Amniotic stem cell (primary cell): ENCODE measurements at places on chromosomes 2 and 18.

DNA sequence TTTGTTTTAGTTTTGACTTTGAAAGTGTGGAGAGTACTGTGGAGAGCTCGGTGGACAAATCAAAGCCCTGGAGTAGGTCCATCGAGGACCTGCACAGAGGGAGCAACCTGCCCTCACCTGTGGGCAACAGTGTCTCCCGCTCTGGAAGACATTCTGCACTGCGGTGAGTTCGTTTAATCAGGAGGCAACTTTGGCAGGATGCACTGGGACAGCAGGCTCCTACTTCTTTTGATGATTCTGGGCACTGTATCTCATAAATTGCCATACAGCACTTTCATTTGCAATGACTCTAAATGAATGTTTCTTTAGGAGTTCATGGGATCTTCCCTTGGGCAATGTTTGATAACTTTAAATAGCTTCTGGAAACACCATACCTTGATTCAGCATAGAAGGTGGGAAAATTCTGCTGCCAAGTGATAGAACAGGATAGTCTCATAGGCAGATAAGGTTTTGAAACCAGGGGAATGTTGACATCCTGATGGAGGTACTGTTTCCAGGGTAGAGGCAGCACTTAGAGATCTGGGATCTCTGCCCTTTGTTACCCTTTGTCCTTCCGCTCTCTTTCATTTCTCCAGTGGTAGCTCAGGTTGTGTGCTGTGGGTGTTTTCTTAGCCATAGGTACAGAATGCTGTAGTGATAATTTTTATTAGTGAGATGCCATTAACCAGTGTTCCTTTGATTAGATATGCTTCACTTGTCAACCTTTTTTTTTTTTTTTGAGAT is 156.2 kb downstream of the PRPF40A start:
- DNase-seq = no peak

DNA sequence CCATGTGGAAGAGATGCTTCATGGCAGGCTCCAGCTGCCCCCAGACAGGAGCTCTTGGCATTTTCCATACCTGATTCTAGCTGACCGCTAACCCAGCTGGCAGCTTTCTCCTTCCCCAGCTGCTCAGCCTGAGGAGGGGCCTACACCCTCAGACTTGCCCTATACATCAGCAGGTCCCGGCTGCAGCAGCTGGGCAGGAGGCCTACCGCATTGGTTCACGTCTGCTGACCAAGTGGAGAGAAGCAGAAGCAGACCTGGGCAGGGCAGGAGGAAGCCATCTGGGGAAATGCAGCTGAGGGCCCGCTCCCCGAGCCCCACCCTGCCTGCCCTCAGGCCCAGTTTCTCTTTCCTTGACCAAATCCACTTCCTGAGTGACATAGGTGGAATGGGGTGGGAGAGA is 50.7 kb downstream of the LBH start:
- DNase-seq = no peak

- no peak for DNase-seq
Observed at GRCh38 chr2:8976442-8977259, 26.8 kb downstream of the MBOAT2 start.

DNA sequence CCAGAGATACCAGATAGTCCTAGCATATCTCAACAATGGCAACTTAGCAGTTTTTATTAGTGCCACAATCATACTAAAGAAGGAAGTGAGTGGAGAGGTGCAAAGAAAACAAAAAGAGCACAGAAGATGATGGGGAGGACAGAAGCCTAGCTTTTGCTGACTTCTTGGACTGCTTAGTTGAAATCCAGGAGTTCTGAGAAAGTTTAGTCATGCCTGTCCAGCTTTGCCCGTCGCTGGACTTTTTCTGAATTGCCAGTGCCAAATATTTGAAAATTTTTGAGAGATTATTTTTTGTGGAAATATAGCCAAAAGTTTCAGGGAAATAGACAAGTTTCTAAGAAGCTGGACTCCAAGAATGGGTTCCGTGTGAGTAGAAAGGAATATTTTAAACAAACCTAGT is 558.7 kb upstream of the TNP1 start:
- DNase-seq = no peak

DNA sequence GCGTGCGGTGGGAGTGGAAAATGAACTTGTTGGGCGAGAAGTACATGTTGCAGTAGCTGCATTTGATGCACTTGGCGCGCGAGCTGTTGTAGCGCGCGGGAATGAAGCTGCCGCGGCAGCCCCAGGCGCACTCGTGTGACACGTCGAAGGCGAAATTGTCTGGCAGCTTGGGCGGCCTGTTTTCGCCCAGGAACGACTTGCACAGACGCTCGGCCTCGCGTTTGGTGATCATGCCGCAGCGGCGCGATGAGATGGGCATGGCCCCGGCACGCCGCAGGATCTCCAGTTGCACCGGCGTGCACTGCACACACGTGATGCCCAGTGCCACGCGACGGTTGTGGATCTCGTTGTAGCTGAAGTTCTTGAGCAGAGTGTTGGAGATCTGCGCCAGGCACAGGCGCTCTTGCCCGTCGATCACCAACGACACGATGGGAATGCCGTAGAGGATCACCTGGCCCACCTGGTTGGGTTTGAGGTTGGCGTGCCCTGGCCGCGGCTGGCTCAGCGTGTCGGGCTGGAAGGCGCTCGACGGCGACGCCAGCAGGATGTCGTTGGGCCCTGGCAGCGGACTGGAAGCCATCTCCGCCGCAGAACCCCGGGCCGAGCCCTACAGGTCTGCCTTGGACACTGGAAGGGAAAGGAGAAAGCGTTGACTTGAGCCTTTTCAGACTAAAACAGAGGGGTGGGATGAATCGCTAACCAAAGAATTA is 2.7 kb downstream of the SKOR2 start:
- no peak for DNase-seq

DNA sequence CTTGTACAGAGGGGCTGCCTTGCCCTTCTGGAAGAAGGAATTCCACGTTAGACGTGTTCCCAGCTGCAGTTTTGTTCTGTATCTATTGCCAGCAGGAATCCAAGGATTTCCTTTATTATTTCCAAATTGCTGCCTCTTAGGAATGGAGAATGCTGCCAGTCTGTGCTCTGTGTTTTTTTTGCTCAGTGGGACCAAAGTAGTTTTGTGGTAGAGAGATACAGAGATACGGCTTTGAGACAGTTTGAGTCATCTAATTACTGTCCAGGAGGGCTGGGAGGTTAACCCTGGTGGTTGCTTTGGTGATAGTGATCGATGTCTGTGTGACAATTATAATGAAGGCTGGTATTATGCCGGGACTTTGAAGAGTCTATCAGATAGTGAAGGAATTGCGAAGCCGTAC is 26.3 kb downstream of the ASAP2 start:
- DNase-seq = no peak

DNA sequence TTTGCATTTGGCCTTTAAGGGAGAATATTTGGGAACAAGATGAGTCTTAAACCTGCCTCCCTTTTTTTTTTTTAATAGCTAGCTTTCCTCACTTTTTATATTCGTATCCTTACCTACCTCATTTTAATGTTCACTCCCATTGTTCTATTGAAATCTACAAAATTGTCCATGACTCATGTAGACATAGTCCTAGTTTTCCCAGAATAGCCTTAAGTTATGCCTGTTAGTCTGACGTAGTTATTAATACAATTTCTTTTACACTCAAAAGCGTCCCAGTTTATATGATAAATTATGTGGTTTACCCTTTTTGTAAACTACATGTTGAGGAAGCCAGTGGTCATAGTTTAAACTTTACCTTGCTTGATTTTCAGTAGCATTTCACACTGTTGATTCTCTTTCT is 73.4 kb downstream of the UBR3 start:
- no peak for DNase-seq

DNA sequence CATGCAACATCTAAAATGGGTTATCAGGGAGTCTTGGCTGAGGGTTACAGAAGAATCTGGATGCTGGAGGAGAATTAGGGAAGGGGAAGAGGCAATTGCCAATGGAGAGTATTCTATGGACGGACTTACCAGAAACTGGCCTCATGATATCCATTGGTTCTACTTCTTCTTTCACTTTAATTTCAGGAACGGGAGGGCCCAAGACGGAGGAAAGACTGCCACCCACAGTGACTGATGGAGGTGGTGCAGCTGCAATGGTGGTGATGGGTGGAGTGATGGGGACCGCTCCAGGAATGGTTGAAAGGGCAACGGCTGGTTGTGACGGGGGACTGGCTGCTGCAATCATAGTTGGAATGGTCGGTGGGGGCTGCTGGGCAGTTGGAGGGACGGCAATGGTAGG is 69.1 kb upstream of the AMMECR1L start:
- no peak for DNase-seq

GRCh38 chr2:46014911-46015654 is 282.1 kb upstream of the EPAS1 start:
- DNase-seq = no peak

GRCh38 chr2:216649574-216649973 is 16.4 kb downstream of the IGFBP2 start:
- no peak for DNase-seq

DNA sequence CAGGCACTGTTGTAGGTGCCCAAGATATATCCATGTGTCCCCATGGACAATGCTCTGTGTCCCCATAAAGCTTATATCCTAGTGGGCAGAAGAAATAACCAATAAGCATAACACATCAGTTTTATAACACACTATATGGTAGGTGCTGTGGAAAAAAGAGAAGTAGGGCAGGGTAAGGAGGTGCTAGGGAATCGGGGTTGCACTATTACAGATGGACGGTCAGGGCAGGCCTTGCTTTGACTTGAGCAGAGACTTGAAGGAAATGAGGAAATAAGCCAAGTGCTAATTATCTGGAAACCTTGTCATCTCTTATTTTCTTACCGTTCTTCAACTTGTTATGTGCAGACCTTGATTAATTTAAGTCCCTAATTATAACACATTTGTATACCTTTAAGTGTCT is 82.0 kb downstream of the PHLPP1 start:
- DNase-seq = no peak

GRCh38 chr2:213544940-213545339 is 260.7 kb downstream of the SPAG16 start:
- DNase-seq = no peak

- no peak for DNase-seq
Observed at GRCh38 chr2:130875935-130876334, 39.2 kb downstream of the ARHGEF4 start.

DNA sequence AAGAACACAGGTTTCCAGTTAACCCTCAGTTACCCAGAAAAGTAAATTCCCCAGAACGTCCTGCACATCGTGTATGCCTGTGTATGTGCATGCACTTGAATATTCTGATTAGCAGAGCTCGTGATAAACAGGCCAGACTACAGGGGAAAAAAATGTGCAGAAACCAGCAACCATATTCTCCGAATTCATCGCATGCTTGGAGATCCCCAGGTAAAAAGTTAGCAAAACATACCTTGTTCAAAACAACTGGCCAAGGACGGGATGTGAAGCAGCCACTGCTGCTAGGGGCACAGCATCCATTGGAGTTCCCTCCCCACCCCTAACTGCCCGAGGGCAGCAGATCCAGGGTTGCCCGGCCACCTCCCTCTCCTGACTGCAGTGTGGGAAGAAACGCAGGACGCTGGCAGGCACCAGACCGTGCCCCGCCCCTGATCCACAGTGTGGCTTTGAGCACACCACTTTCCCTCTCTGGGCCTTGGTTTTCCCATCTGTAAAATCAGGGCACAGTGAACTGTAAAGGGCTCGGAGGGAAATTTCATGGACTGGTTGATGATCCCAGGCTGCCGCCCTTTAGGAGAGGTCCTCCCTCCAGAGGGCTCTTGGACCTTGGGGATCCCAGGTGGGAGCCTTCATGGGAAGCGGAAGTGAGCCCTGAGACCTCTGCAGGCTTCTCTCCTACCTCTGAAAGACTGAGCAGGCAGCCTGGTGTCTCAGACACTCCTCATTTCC is 11.9 kb upstream of the ARID5A start:
- DNase-seq = no peak

GRCh38 chr2:169095621-169096105 is 26.3 kb downstream of the DHRS9 start:
- peak; percentile 52 for DNase-seq

DNA sequence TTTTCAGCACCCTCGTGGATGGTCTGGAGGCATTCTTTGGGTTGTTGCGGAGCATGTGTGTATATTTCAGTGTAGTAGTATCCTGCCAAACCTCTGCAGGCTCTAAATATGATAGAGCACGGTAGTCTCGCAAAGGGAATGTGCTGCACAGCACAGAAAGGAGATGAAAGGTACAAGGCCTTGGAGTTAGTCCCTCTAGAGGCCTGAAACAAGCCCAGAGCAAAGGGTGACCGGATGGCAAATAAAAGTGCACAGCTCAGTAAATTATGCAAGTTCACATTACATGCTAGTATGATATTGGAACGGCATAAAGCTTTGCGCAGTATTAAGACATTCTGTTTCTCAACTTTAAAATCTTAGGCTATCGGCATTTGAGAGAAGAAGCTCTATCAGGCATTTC is 294.5 kb upstream of the REV1 start:
- DNase-seq = no peak

DNA sequence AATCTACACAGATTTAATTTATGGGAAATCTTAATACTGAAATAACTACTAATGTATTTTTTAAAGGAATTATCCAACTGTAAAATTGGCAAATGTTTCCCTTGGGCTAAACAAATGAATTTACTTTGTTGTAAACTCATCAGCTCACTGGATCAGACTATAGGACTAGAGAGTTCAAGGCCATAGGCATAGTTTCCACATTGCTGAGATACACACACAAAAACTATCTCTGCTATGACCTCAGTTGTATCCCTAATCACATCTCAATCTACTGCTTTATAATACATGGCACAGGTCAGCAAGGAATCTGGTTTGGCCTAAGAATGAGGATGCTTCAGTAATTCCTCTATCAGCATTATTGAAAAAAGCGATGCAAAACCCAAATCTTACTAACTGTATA is 101.1 kb upstream of the SLC39A10 start:
- no peak for DNase-seq

GRCh38 chr2:38690499-38691420 is 24.8 kb downstream of the GALM start:
- DNase-seq = peak; percentile 88

GRCh38 chr2:85422072-85422457 is 3.6 kb downstream of the SH2D6 start:
- DNase-seq = no peak

DNA sequence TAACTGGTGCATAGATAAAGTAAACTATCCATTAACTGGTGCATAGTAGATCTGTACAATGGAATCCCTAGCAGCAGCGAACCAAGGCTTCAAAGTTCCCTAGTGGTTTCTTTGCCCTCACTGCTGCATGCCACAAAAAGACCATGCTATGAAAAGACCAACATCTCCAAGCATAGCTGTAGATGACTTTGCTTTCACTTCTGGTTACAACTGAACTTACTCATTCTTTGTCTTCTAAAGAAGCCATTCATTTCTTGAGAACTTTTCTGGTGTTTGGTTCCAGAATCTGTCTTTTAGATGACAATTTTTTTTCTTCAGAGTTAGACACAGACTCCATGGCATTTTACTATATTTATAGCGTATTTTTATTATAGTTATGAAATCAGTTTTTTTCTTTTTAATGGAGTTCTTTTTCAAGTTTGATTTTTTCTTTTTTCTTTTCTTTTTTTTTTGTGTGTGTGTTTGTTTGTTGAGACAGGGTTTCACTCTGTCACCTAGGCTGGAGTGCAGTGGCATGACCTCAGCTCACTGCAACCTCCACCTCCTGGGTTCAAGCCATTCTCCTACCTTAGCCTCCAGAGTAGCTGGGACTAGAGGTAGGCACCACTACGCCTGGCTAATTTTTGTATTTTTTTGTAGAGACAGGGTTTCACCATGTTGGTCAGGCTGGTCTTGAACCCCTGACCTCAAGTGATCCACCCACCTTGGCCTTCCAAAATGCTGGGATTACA is 63.6 kb downstream of the SLC35F5 start:
- DNase-seq = no peak

GRCh38 chr18:303607-304006 is 35.8 kb upstream of the THOC1 start:
- no peak for DNase-seq
